Activated CD8-positive, alpha-beta T cell treated with anti-CD3 and anti-CD28 coated beads for 36 hours (primary cell): ENCODE measurements at places on chromosomes 5 and 9. TPM values are rescaled to one million over a fixed set of nuclear protein-coding genes. Genes with fewer than 3 reads are reported as not detected.

AK1 gene
- total RNA-seq = 14.8 TPM

GRCh38 chr5:122312591-122313406, 762 bp downstream of the SNCAIP start:
- DNase-seq = no peak
- H3K27me3 ChIP-seq = peaks cover 49% of the 10 kb centered on the region
- H3K4me1 ChIP-seq = peaks cover 4% of the 10 kb centered on the region
- H3K36me3 ChIP-seq = no peaks in the 10 kb centered on the region
- no peak overlapping the region for H3K4me3 ChIP-seq

- no peaks in the 10 kb centered on the region for H3K27me3 ChIP-seq
- H3K27ac ChIP-seq = no peak overlapping the region
- DNase-seq = no peak
- H3K36me3 ChIP-seq = no peaks in the 10 kb centered on the region
Measured at GRCh38 chr5:101067429-101067828, 164.3 kb upstream of the ST8SIA4 start.

- peaks cover 30% of the 10 kb centered on the region for H3K4me1 ChIP-seq
- H3K27ac ChIP-seq = no peak overlapping the region
- no peak overlapping the region for H3K4me3 ChIP-seq
Measured at GRCh38 chr9:93962017-93962416, 6.9 kb upstream of the BARX1 start.

C5orf34 gene
- total RNA-seq = 9.1 TPM

DNA sequence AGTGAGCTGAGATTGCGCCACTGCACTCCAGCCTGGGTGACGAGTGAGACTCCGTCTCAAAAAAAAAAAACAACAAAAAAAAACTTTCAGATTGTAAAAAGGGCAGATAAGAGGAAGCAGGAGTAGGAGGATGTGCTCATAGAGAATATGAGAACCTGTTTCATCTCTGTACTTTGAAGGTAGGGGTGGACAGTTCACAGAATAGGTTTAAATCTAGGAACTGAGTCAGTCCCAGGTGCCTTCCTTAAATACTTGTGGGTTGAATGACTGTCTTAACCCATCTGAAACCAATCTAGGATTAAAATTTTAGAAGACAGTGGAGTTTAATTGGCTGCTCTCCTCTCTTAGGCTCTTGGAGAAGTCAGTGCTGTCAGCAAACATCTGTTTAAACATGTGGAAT, 12.4 kb downstream of the POLK start:
- H3K4me3 ChIP-seq = peak overlapping the region; percentile 32
- DNase-seq = peak; percentile 7
- H3K27me3 ChIP-seq = no peaks in the 10 kb centered on the region
- H3K27ac ChIP-seq = peak overlapping the region; percentile 79

GRCh38 chr9:92187390-92187789, 72.2 kb upstream of the SPTLC1 start:
- H3K4me1 ChIP-seq = no peaks in the 10 kb centered on the region
- no peak overlapping the region for H3K27ac ChIP-seq
- peaks cover 1% of the 10 kb centered on the region for H3K27me3 ChIP-seq
- H3K4me3 ChIP-seq = no peak overlapping the region
- H3K36me3 ChIP-seq = no peaks in the 10 kb centered on the region

DNA sequence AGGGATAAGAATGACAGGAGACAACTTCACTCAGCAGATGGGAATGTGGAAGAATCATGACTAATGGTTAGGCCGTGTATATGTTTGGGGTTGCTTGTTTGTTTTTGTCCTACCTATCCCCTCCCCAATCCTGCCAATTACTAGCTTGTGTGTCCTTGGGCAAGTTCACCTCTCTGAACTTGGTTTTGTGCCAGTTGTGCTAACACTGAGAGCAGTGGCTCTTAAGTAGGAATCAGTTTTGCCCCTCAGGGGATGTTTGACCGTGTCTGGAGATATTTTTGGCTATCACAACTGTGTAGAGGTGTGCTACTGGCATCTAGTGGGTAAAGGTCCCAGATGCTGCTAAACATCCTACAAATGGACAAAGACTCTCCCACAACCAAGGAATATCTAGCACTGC, 287.0 kb downstream of the DMRT2 start:
- H3K4me3 ChIP-seq = no peak overlapping the region
- H3K27me3 ChIP-seq = no peaks in the 10 kb centered on the region
- no peak for DNase-seq
- no peaks in the 10 kb centered on the region for H3K4me1 ChIP-seq

ENTPD8 gene
- not detected for total RNA-seq

DNA sequence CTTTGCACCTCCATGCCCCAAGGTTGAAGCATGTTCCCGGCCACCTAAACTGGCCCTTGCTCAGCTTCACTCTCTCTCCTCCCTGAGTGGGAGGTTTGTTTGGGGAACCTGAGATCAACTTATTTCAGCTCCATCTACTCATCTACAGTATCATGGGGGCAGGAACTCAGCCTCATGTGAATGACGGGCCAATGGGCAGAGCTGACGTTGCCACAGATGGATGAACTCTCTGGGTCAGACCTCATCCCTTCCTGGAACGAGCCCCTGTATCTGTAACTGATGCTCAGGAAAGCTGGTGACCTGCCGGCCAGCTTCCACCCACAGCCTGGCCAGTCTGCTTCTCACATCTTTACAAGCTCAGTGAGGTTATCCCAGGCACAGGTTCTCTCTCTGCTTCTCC, 369.6 kb downstream of the IRX2 start:
- no peak for DNase-seq
- H3K27ac ChIP-seq = no peak overlapping the region
- no peaks in the 10 kb centered on the region for H3K36me3 ChIP-seq
- no peak overlapping the region for H3K4me3 ChIP-seq
- no peaks in the 10 kb centered on the region for H3K4me1 ChIP-seq

NELFB gene
- 50.9 TPM for total RNA-seq

GRCh38 chr5:55159763-55160492, at the start of gene GPX8:
Gene GPX8 (plus strand): TSS chr5:55160171. CDS start chr5:55160193, 22 bp downstream.
- H3K4me3 ChIP-seq = no peak within 1 kb of the TSS
- H3K36me3 ChIP-seq = no peaks in the 10 kb centered on the region
- H3K27me3 ChIP-seq = peaks cover 20% of the 10 kb centered on the region
- no peaks in the 10 kb centered on the region for H3K4me1 ChIP-seq
- H3K27ac ChIP-seq = no peak within 1 kb of the TSS

FGF10 gene
- not detected for total RNA-seq

DNA sequence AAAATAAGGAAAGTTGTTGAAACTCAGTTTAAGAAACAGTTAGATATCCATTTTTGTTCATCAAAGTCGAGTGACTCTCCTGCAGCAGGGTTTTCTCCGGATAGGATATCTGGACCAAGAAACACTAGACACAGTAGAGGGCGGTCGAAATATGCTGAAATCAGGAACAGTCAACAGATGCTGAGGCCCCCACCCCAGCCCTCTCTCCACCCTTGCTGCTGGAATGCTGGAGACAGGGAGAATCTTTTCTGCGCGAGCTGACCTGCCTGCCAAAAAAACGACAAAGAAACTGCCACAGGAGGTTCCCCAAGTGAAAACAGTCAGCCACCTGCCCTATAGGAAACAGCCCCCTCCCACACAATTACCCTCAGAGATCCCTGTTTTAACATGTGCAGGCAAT, 4.3 kb upstream of the IL13 start:
- no peak overlapping the region for H3K27ac ChIP-seq
- H3K27me3 ChIP-seq = peaks cover 38% of the 10 kb centered on the region

DNA sequence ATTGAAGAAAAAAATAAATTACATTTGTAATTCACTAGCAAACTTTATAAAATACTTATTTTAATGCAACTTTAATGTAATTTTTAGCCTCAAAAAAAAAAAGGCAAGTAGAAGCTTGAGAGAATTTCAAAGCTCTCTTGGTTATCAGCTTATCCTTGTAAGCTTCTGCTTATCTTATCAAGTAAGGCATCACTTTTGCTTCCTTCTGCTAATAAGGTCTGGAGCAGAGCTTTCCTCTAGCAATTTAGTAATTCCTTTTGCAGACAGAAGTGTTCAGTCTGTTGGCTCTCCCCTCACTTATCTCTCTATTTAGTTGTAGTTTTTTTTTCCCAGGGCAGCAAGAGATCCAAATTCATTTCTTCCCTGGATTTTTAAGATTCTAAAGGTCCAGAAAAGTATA, 525.0 kb downstream of the ISL1 start:
- no peaks in the 10 kb centered on the region for H3K36me3 ChIP-seq

GRCh38 chr5:91977579-91977978, 594.5 kb upstream of the ARRDC3 start:
- no peaks in the 10 kb centered on the region for H3K4me1 ChIP-seq
- H3K27ac ChIP-seq = no peak overlapping the region
- H3K36me3 ChIP-seq = no peaks in the 10 kb centered on the region
- H3K4me3 ChIP-seq = no peak overlapping the region

OGN gene
- total RNA-seq = not detected

DNA sequence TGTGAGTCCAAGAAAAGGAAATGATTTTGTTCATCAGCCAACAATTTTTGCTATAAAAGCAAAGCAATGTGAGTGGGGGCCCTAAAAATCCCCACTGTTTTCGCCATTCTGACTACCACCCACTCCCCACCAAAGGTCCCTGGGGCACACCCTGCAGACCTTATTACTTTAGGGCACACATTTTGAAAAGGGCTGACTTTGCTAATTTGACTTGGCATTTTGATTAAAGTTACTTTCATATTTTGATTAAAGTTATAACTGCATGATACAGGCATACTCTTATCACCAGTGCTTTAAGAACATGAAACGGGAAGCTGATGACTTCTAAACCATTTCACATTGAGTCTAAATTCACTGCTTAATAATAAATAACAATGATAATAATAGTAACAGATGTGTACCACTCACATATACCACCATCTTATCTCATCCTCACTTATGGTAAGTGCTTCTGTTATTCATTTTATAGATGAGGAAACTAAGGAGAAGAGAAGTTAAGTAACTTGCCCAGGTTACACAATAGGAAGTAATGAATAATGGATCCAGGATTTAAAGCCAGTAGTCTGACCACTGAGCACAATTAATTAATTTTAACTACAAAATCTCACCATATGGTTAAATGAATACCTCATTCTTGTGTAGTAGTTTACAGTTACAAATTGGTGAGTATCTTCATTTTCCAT, 25.4 kb upstream of the NR3C1 start:
- peaks cover 58% of the 10 kb centered on the region for H3K4me1 ChIP-seq
- no peak for DNase-seq
- no peak overlapping the region for H3K4me3 ChIP-seq
- no peaks in the 10 kb centered on the region for H3K27me3 ChIP-seq
- no peak overlapping the region for H3K27ac ChIP-seq
- peaks cover 14% of the 10 kb centered on the region for H3K36me3 ChIP-seq

MCC gene
- total RNA-seq = 5.4 TPM

DNA sequence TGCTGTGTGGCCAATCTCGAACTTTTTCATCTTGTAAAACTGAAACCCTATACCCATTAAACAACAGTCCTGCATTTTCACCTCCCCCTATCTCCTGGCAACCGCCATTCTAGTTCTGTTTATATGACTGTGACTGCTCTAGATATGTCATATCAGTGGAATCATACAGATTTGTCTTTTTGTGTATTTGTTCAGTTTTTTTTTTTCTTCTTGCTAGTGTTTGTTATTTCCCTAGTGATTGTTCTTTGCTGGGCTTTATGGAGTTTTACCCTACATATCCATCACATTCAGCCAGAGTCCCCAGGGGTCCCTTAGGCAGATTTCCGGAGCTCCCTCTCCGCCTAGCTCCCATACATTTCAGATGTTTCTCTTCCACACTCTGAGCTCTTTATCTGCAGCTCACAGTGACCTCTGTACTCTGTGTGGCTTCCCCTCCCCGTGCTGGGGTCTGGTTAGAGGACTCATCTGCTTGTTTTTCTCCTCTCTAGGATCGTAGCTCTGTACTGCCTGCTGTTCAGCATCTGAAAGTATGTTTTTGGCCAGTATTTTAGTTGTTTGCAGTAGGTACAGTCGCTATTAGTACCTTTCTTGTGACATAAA, 25.1 kb upstream of the CARTPT start:
- DNase-seq = no peak
- no peak overlapping the region for H3K4me3 ChIP-seq
- no peak overlapping the region for H3K27ac ChIP-seq
- peaks cover 7% of the 10 kb centered on the region for H3K27me3 ChIP-seq
- peaks cover 7% of the 10 kb centered on the region for H3K4me1 ChIP-seq
- H3K36me3 ChIP-seq = peaks cover 4% of the 10 kb centered on the region

GRCh38 chr5:138876811-138877210, 1.7 kb upstream of the LRRTM2 start:
- no peak overlapping the region for H3K27ac ChIP-seq
- no peak overlapping the region for H3K4me3 ChIP-seq
- H3K27me3 ChIP-seq = peaks cover 23% of the 10 kb centered on the region
- peaks cover 1% of the 10 kb centered on the region for H3K4me1 ChIP-seq
- H3K36me3 ChIP-seq = no peaks in the 10 kb centered on the region

DNA sequence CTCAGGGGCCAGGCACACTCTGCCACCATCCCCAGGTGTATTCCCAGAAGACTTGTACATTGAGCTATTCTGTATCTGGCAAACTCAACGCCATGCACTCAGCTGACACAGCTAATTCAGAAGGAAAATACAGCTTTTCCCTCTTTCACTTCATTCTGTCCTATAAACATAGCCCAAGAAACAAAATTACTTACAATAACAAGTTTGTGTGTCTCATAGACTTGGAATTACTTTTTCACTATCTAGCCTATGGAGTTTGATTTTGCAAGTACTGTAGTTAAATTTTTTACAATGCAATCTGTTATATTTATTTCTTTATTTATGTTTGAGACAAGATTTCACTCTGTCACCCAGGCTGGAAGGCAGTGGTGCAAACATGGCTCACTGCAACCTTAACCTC, 125.1 kb upstream of the KLF9 start:
- H3K4me1 ChIP-seq = peaks cover 2% of the 10 kb centered on the region
- H3K4me3 ChIP-seq = no peak overlapping the region
- H3K27me3 ChIP-seq = no peaks in the 10 kb centered on the region
- no peak for DNase-seq
- H3K36me3 ChIP-seq = no peaks in the 10 kb centered on the region

SOX30 gene
- 0.16 TPM for total RNA-seq

GSN gene
- 2.2 TPM for total RNA-seq

PCDHA5 gene
- total RNA-seq = not detected

HCN1 gene
- not detected for total RNA-seq

ADAMTSL2 gene
- 0.25 TPM for total RNA-seq

PCDHGA11 gene
- not detected for total RNA-seq

GRCh38 chr9:73916016-73916673, 581.0 kb upstream of the RORB start:
- H3K27ac ChIP-seq = no peak overlapping the region
- H3K27me3 ChIP-seq = no peaks in the 10 kb centered on the region
- H3K4me3 ChIP-seq = no peak overlapping the region
- H3K4me1 ChIP-seq = no peaks in the 10 kb centered on the region
- no peak for DNase-seq

GRCh38 chr5:1168796-1169195, 32.6 kb upstream of the SLC6A19 start:
- no peak for DNase-seq
- H3K4me1 ChIP-seq = peaks cover 8% of the 10 kb centered on the region
- no peaks in the 10 kb centered on the region for H3K36me3 ChIP-seq

- H3K36me3 ChIP-seq = no peaks in the 10 kb centered on the region
- no peaks in the 10 kb centered on the region for H3K4me1 ChIP-seq
- no peak for DNase-seq
Measured at GRCh38 chr9:17556935-17557334, 21.9 kb upstream of the SH3GL2 start.

GRCh38 chr9:130936285-130937117, 2.5 kb downstream of the FIBCD1 start:
- H3K4me3 ChIP-seq = no peak overlapping the region
- no peak for DNase-seq
- peaks cover 47% of the 10 kb centered on the region for H3K27me3 ChIP-seq
- no peaks in the 10 kb centered on the region for H3K36me3 ChIP-seq

- H3K4me3 ChIP-seq = no peak overlapping the region
- no peak overlapping the region for H3K27ac ChIP-seq
- no peaks in the 10 kb centered on the region for H3K4me1 ChIP-seq
- peaks cover 14% of the 10 kb centered on the region for H3K36me3 ChIP-seq
Measured at GRCh38 chr5:150710165-150710564, 9.3 kb upstream of the RBM22 start.
